ENCODE measurements at places on chromosomes 6 and 20. TPM values are rescaled to one million over a fixed set of nuclear protein-coding genes. Genes with fewer than 3 reads are reported as not detected.

DPPA5 gene
- not detected for total RNA-seq

PTGIS gene
- 241 TPM for total RNA-seq

DDO gene
- total RNA-seq, result 2.2 TPM

NFATC2 gene
- total RNA-seq, result 5.0 TPM

TPD52L1 gene
- 72.7 TPM for total RNA-seq

LAMA2 gene
- 131 TPM for total RNA-seq

SRMS gene
- not detected for total RNA-seq

MEP1A gene
- 0.36 TPM for total RNA-seq

- no peak for DNase-seq
Measured at GRCh38 chr6:63517221-63517620, 55.1 kb upstream of the LOC128125822 start.

DNA sequence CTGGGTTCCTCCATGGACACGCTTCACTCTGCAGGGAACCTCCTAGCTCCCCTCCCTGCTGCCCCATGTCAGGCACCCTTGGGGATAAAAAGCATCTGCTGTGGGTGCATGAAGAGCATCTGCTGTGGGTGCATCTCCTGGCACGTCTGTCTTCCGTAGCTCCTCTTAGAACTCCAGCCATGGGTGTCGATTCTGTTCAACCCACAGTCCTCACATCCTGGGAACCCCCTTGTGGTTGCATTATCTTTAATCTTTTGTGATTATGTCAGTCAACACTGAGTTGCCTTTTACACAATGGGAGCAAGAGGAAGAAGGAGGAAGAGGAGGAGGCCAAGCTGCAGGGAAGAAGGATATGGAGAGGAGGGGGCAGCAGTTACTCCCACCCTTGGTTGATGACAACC is 24.1 kb upstream of the CCR6 start:
- DNase-seq, result no peak

DNA sequence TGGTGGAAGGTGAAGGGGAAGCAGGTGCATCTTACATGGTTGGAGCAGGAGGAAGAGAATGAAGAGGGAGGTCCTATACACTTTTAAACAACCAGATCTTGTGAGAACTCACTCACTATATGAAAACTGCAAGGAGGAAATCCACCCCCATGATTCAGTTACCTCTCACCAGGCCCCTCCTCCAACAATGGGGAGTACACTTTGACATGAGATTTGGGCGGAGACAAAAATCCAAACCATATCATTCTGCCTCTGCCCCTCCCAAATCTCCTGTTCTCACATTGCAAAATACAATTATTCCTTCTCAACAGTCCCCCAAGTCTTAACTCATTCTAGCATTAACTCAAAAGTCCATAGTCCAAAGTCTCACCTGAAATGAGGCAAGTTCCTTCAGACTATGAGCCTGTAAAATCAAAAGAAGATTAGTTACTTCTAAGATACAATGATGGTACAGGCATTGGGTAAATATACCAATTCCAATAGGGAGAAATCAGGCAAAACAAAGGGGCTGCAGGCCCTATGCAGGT is 60.5 kb downstream of the EDN1 start:
- no peak for DNase-seq

DNA sequence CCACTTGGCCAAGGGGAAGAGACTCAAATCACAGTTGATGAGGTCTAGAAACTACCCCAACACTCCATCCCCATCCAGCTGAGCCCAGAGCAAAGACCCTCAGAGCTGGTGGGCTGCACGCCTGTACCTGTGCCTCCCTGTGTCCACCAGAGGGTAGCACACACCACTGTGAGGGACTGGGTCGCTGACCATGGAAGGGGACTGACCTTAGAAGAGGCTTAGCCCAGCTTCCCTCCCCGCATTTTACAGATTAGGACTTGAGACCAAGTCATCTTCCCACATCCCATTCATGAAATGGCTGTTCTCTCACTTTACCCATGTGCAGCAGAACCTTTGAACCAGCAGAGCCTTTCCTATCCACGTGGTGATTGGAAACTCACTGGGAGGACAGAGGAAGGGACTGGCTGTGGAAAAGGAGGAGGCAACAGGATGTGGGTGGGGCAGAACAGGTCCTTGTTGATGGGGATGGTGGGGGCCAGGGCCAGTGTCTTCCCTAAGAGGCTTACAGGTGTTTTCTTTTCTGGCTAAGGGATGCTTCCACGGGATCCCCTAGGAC is 44.3 kb downstream of the CPXM1 start:
- DNase-seq, result peak; percentile 52

GRCh38 chr6:166259296-166259977 is 48.8 kb downstream of the PRR18 start:
- DNase-seq, result no peak

GRCh38 chr20:32248043-32248442 is 29.4 kb upstream of the KIF3B start:
- no peak for DNase-seq

- DNase-seq, result no peak
Measured at GRCh38 chr6:97841763-97842162, 558.7 kb upstream of the MMS22L start.

- DNase-seq, result no peak
Measured at GRCh38 chr20:44357020-44357419, 1.5 kb downstream of the HNF4A start.

- DNase-seq, result no peak
Measured at GRCh38 chr20:19966840-19967239, 50.3 kb upstream of the NAA20 start.

DNA sequence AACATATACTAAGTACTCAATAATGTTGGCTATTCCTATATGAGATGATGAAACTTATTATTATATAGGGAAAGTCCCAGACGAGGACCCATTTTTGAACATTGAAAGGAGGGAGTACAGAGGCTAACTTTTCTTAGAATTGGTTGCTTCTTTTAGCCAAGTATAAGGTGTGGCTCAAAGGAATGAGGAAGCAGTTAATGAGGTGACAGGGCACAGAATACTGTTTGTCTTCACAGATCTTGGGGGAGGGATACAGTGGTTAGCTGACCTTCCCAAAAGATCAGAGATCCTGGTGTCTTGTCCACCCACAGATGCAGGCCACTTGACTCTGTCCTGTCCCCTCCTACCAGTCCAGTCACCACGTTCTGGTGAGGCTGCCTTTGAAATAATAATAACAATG is 67.8 kb upstream of the EPB41L1 start:
- no peak for DNase-seq

GRCh38 chr6:85126485-85127167 is 323.3 kb upstream of the NT5E start:
- no peak for DNase-seq

DNA sequence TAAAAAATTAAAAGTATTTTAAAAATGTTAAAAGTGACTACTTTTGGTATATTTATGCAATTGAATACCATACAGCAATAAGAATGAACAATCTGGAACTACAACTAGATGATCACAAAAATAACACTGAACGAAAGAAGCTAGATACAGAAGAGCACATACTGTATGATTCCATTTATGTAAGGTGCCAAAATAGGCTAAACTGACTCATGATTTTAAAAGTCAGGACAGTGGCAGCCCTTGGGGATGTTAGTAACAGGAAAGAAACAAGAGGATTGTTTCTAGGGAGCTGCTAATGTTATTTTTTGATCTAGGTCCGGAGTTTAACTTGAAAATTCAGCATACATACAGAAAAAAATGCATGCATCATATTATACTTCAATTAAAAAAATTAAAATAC is 42.3 kb downstream of the KIF13A start:
- DNase-seq, result no peak

DNA sequence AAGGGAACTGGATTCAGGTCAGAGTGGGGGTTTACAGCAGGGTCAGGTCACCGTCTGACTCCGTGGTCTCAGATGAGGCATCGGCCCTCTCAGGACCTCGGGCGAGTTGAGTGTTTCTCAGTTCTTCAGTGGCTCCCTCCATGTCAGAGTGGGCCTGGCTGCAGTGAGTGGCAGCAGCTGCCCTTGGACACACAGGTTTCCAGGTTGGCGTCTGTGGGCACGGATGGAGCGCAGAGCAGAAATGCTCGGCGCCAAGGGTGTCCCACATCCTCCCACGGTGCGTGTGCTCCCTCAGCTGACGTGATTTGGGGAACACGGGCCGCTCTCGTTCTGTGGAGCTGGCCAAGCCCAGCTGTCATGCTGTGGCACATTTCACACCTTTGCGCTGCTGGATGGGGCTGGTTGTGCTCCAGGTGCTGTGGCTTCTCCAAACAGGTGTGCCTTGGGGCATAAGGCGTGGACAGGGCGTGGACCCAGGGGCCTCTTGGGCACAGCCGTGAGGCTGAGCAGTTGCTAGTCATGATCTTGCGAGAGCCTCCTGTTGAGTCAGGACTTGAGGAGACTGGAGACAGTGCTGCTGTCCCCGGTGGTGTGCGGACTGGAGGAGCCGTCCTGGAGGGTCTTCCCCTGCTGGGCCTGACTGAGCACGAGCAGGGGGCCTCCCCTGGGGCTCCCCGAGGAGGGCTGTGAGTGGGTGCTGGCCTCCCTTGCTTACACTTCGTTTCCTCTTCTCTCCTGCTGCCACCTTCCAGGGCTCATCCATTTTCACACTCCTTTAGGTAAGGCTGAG is 9.5 kb upstream of the DNAJC5 start:
- DNase-seq, result no peak

- DNase-seq, result no peak
Measured at GRCh38 chr6:1593286-1593957, 16.3 kb upstream of the FOXC1 start.

GRCh38 chr6:140897804-140898573 is 1234.7 kb upstream of the GJE1 start:
- peak; percentile 70 for DNase-seq

- no peak for DNase-seq
Measured at GRCh38 chr6:159099276-159099675, 54.5 kb upstream of the TAGAP start.

DNA sequence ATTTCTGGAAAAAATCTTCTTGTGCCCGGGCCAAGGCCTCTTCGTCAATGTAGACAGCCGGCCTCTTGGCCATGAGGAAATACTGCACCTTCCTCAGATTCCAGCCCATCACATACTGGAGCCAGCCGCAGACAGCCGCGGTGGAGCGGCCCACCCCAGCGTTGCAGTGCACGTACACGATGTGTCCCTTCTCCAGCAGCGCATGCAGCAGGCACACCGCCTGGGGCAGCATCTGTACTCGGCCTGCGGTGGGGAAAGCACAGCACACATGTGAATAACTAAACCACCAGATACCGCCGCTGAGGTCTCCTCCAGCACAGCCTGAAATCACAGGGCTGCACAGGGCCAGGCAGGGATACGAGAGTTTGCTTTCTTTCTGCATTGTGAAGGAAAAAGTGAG is 107.9 kb downstream of the EPM2A start:
- DNase-seq, result no peak

DNA sequence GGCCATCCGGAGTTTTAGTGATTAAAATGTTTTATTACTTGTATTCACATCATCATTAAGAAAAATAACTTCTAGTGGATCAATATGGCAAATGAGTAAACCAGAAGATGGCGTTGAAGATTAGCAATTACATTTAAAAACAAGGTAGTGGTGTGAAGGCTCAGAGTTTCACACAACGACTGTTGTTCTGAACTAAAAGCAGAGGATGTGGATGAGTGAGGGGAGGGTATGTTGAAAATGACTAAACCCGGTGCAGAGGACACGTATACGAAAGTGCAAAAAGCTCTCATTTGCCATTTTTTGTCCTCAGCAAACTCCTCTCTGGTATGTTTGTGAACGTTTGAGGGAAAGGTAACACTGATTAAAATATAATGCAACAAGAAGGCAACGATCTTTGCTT is 1.9 kb upstream of the IRF4 start:
- no peak for DNase-seq

DNA sequence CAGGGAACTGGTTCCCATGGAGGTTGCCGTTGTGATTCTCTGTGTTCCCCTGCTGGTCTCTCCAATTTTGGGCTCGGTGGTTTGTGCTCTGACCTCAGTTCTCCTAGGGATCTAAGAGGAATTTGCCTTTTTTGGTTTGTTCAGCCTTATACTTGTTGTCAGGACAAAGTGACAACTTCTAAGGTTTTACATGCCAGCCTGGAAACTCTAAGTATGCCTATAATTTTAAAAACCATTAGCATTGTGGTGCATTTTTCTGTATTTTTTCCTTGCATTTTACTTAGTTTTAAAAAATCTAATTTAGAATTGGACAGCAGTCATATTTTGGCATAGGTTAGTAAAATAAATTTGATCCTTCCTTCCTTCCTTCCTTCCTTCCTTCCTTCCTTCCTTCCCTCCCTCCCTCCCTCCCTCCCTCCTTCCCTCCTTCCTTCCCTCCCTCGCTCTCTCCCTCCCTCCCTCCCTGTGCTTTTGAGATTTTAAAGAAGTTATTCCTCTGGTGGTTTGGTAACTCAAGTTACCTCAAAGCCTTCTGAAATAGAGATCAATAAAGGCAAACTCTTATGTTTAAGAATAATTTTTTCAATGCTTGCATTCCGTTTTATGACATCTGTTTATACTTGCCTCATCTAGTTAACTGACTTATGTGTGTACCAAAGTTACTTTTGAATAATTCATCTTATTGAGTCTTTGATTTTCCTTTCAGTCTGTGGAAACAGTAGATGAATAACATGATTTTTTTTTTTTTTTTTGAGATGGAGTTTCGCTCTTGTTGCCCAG is 141.3 kb upstream of the RGS17 start:
- DNase-seq, result no peak

- DNase-seq, result no peak
Measured at GRCh38 chr20:57930351-57930750, 220.5 kb upstream of the PMEPA1 start.

GRCh38 chr20:4512891-4513550 is 208.7 kb upstream of the PRND start:
- no peak for DNase-seq

DNA sequence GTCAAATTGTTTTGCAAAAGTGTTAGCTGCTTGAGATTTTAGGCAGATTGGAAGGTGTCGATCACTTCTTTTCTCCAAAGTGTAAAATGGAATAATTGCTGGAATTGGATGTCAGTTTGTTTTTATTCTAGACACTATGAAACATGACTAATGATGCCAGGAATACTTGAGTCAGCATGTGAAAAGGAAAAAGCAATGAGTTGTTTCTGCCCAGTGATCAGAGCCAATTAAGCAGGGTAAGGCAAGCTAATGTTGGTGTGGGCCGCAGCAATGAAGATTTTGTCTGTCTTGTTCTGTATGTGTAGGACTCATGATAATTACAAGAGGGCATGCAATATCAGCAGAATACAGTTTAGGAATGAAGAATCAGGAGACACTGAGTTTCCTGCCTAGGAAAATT is 110.3 kb downstream of the CARMIL1 start:
- no peak for DNase-seq

GRCh38 chr6:25327432-25327831 is 48.3 kb downstream of the CARMIL1 start:
- no peak for DNase-seq
